ENCODE measurements at places on chromosomes 4 and X. TPM values are rescaled to one million over a fixed set of nuclear protein-coding genes. Genes with fewer than 3 reads are reported as not detected.

IDH3G gene
- total RNA-seq: 81.8 TPM

GLRB gene
- total RNA-seq: 1.5 TPM

ADH1B gene
- total RNA-seq: 31.3 TPM

NHSL2 gene
- total RNA-seq: 0.81 TPM

AFF2 gene
- total RNA-seq: 0.65 TPM

SLC9A7 gene
- 16.8 TPM for total RNA-seq

DCLK2 gene
- total RNA-seq: 1.8 TPM

NPY5R gene
- total RNA-seq: not detected

DLG3 gene
- total RNA-seq: 3.4 TPM

PHOX2B gene
- total RNA-seq: not detected

USP17L30 gene
- total RNA-seq: not detected

RLIM gene
- 31.3 TPM for total RNA-seq

PLAC1 gene
- not detected for total RNA-seq

TLR1 gene
- 1.6 TPM for total RNA-seq

AFP gene
- not detected for total RNA-seq

CXCL11 gene
- total RNA-seq: not detected

XIAP gene
- 23.3 TPM for total RNA-seq

FAM200B gene
- 36.6 TPM for total RNA-seq

GAGE12E gene
- total RNA-seq: not detected

FRMD7 gene
- total RNA-seq: not detected

TLR8 gene
- total RNA-seq: not detected

HSFX1 gene
- total RNA-seq: 0.54 TPM

FOXP3 gene
- total RNA-seq: not detected

ZNF711 gene
- total RNA-seq: 0.36 TPM

FAM50A gene
- 54.2 TPM for total RNA-seq

PDGFRA gene
- 240 TPM for total RNA-seq

POF1B gene
- total RNA-seq: not detected

PNMA6F gene
- not detected for total RNA-seq

ZNF157 gene
- not detected for total RNA-seq

SMIM9 gene
- not detected for total RNA-seq

KLF8 gene
- total RNA-seq: 1.4 TPM

DAPP1 gene
- not detected for total RNA-seq

MTTP gene
- not detected for total RNA-seq

PGAM4 gene
- not detected for total RNA-seq

DMRTC1 gene
- total RNA-seq: not detected

CDKL5 gene
- total RNA-seq: 2.5 TPM

All from cardiac atrium fibroblast (primary cell).